ENCODE measurements at places on chromosomes 3 and 15. TPM values are rescaled to one million over a fixed set of nuclear protein-coding genes. Genes with fewer than 3 reads are reported as not detected.
A peak's percentile ranks its signal among the peaks of the same experiment; 100 is the strongest.

GOLGA6L10 gene
- 0.58 TPM for polyA plus RNA-seq

FBXL22 gene
- polyA plus RNA-seq: 2.5 TPM

CDCP1 gene
- polyA plus RNA-seq: 0.37 TPM

C3orf49 gene
- polyA plus RNA-seq: not detected

VEPH1 gene
- polyA plus RNA-seq: 0.13 TPM

DNA sequence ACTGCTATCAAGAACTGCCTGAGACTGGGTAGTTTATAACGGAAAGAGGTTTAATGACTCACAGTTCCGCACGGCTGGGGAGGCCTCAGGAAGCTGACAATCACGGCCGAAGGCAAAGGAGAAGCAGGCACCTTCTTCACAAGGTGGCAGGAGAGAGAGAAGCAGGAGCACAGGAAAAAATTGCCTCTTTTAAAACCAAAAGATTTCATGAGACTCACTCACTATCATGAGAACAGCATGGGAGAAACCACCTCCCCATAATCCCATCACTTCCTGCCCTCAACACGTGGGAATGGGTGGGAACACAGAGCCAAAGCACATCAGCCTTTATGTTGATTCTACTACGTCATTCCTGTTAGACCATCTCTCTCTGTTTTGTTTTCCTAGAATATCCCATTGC is 650.9 kb upstream of the SEMA6D start:
- DNase-seq: no peak
- no peaks in the 10 kb centered on the region for H3K27me3 ChIP-seq
- H3K27ac ChIP-seq: no peak overlapping the region
- no peaks in the 10 kb centered on the region for H3K4me1 ChIP-seq

DNA sequence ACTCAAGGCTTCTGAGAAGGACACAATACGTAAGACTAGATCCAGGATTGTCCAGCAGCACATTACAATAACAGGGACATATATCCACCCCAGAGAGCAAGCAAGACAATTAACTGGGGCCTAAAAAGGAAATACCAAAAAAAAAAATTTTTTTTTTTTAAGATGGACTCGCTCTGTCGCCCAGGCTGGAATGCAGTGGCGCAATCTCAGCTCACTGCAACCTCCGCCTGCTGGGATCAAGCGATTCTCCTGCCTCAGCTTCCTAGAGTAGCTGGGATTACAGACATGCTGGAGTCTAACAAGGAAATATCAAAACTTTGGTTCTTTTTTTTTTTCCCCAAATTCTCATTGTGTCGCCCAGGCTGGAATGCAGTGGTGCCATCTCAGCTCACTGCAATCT is 28.8 kb upstream of the IMPDH2 start:
- H3K4me3 ChIP-seq: no peak overlapping the region
- no peaks in the 10 kb centered on the region for H3K27me3 ChIP-seq
- DNase-seq: no peak
- H3K27ac ChIP-seq: no peak overlapping the region

DNA sequence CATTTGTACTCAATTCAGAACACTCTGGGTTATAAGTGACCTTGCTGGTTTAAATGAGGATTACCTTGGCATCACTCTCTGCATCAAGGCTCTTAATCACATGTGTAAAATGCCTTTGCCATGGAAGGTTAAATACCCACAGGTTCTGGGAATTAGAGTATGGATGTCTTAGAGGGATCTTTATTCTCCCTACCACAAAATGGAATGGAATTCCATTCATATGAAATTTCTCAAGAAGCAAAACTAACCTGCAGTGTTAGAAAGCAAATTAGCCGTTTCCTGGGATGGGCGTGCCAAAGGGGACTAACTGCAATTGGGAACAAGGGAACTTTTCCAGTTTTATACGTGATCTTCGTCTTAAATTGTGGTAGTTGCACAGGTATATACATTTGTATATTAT is 39.8 kb downstream of the TBL1XR1 start:
- peaks cover 4% of the 10 kb centered on the region for H3K4me1 ChIP-seq
- DNase-seq: no peak
- no peak overlapping the region for H3K4me3 ChIP-seq
- H3K36me3 ChIP-seq: peaks cover 3% of the 10 kb centered on the region

DNA sequence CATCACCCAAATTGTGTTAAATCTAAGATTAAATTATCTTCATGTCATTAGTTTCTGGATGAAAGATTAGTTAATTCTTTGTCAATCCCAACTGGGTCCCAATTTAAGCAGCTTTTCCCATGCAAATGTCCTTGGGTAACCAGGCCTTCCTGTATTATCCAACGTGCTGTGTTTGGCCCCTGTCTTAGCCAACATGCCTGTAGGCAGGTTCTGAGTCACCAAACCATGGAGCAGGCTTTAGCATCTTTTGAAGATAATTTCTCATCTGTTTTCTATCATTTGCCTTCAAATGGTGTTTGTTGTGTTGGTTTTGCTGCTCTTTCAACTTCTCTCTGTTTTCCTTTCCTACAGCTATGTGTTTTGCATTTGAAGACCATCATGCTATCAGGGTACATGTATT is 216.2 kb downstream of the ITPR1 start:
- no peak overlapping the region for H3K4me3 ChIP-seq
- H3K4me1 ChIP-seq: no peaks in the 10 kb centered on the region
- no peaks in the 10 kb centered on the region for H3K27me3 ChIP-seq
- DNase-seq: no peak
- peaks cover 92% of the 10 kb centered on the region for H3K36me3 ChIP-seq

- no peaks in the 10 kb centered on the region for H3K27me3 ChIP-seq
- H3K27ac ChIP-seq: peak overlapping the region; percentile 55
- H3K4me3 ChIP-seq: no peak overlapping the region
Measured at GRCh38 chr15:95470529-95470928, 860.0 kb upstream of the NR2F2 start.

DNA sequence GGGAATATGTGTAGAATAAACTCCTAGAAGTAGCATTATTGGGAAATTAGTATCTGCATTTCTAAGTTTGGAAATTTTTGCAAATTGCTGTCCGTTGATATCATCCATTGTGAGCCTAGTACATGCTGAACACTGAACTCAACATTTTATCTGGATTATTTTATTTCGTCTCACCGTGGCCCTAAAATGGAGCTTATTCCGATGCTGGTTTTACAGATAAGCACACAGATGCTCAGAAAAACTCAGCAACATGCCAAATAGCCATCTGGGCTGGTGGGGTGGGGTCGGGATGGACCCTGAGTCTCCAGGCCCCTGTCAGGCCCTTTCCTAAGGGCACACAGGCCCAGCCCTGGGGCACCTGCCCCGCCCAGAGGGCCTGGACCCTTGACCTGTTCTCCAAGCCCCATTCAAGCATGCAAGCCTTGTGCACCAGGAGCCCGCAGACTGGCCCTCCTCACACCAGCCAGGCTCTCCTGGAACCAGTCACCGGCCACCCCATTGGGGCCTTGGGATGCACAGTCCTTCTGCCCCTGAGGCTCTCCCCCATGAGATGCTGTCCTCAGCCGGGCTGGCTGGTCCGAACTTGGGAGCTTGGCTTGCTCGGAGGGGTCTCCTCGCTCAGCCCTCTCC is 20.7 kb upstream of the KLF13 start:
- H3K4me3 ChIP-seq: no peak overlapping the region
- H3K27me3 ChIP-seq: no peaks in the 10 kb centered on the region
- H3K36me3 ChIP-seq: no peaks in the 10 kb centered on the region
- peaks cover 34% of the 10 kb centered on the region for H3K4me1 ChIP-seq
- no peak overlapping the region for H3K27ac ChIP-seq
- peak; percentile 2 for DNase-seq

GRCh38 chr15:65971741-65971995 is 102.4 kb downstream of the RAB11A start:
- no peaks in the 10 kb centered on the region for H3K4me1 ChIP-seq
- no peak overlapping the region for H3K4me3 ChIP-seq
- H3K27ac ChIP-seq: no peak overlapping the region
- no peaks in the 10 kb centered on the region for H3K27me3 ChIP-seq

DNA sequence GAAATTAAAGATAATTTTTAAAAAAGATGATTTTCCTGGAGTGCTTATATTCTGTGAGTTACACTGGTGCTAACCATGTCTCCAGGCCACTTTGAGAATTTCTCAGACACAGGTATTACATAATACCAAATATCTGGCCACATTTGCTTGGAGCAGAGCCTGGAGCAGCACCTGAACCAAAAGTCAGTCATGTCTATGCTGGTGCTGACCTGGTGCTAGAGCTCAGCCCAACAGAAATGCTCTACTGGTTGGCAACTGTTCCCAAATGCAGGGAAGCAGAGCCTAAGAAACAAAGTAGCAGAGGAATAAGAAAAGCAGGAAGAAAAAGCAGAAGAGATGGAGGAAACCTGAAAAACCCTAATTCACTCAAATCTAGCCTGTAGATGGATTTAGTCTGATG is 135.7 kb upstream of the SLC7A14 start:
- no peak for DNase-seq
- H3K4me1 ChIP-seq: no peaks in the 10 kb centered on the region
- no peaks in the 10 kb centered on the region for H3K36me3 ChIP-seq
- H3K27ac ChIP-seq: no peak overlapping the region
- no peak overlapping the region for H3K4me3 ChIP-seq

DNA sequence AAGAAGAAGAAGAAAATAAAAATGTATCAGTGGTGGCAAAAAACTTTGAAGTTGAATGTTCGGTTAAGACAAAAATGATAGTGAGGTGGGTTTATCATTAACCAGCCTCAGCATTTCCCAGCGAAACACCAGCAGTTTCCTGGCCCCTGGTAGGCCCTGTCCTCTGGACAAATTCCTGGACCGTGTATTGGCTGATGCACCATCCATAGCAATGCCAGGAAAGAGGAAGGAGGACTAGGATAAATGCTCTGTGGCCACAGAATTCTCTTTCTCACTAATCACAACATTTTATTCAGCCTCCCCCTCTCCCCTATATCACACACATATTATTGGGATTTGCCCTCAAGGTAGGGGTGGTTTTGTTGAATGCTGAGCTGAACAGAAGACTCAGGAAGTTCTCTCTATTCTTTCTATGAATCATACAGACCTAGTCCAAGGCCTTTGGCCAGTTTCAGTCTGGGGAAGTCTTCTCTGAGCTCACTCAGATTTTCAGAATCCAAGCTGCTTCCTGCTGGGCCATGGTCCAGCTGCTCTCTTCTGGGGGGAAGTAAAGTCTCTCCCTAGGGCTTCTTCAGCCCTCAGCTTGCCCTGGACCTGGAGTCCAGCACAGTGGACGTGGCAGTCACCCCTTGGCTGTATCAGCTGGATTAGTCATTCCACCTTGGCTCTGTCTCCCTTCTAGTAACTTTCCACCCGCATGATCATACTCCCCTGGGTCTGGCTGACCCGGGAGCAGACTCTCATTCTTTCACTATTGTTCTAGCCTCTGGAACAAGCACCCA is 27.6 kb downstream of the SLC28A1 start:
- H3K27ac ChIP-seq: peak overlapping the region; percentile 89
- no peaks in the 10 kb centered on the region for H3K36me3 ChIP-seq
- H3K27me3 ChIP-seq: no peaks in the 10 kb centered on the region
- no peak overlapping the region for H3K4me3 ChIP-seq
- H3K4me1 ChIP-seq: peaks cover 74% of the 10 kb centered on the region

DNA sequence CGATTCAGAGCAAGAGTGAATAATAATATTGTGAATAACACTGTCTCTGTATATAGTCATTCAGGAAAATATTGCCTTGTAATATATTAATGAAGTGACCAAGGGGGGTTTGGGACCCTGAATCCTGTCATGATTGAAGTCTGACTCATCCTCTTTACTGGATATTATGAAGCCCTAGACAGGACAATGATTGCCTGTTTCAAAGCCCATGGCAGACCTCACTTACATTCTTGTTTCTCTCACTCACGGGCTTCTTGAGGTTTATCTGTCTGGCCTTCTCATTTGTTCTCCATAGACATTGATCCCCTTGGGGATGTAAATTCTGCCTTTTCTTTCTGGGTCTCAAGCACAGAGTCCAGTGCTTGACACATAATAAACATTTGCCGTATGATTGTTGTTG is 449.3 kb upstream of the THRB start:
- no peaks in the 10 kb centered on the region for H3K27me3 ChIP-seq
- H3K4me3 ChIP-seq: no peak overlapping the region
- no peaks in the 10 kb centered on the region for H3K36me3 ChIP-seq

GRCh38 chr3:107657971-107658370 is 135.2 kb downstream of the BBX start:
- no peaks in the 10 kb centered on the region for H3K27me3 ChIP-seq
- no peaks in the 10 kb centered on the region for H3K36me3 ChIP-seq
- peaks cover 24% of the 10 kb centered on the region for H3K4me1 ChIP-seq

DNA sequence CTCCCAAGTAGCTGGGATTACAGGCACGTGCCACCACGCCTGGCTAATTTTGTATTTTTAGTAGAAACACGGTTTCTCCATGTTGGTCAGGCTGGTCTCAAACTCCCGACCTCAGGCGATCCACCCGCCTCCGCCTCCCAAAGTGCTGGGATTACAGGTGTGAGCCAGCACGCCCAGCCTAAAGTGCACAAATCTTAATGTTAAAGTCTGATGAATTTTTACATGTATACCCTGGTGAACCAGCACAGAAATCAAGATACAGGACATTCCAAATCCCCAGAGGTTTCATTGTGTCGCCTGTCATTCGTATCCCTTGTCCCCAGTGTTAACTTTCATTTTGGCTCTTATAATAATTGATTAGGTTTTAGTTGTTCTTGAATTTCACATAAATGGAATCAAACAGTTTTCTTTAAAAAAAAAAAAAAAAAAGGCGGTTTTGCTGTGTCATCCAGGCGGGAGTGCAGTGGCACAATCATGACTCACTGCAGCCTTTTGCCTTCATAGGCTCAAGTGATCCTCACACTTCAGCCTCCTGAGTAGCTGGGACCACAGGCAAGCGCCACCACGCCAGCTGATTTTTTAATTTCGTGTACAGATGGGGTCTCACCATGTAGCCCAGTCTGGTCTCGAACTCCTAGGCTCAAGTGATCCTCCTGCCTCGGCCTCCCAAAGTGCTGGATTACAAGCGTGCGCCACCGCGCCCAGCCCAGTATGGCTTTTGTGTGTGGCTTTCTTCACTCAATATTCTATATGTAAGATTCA is 1.5 kb upstream of the TM4SF19 start:
- no peak overlapping the region for H3K27ac ChIP-seq
- H3K4me3 ChIP-seq: no peak overlapping the region
- no peak for DNase-seq
- no peaks in the 10 kb centered on the region for H3K36me3 ChIP-seq

DNA sequence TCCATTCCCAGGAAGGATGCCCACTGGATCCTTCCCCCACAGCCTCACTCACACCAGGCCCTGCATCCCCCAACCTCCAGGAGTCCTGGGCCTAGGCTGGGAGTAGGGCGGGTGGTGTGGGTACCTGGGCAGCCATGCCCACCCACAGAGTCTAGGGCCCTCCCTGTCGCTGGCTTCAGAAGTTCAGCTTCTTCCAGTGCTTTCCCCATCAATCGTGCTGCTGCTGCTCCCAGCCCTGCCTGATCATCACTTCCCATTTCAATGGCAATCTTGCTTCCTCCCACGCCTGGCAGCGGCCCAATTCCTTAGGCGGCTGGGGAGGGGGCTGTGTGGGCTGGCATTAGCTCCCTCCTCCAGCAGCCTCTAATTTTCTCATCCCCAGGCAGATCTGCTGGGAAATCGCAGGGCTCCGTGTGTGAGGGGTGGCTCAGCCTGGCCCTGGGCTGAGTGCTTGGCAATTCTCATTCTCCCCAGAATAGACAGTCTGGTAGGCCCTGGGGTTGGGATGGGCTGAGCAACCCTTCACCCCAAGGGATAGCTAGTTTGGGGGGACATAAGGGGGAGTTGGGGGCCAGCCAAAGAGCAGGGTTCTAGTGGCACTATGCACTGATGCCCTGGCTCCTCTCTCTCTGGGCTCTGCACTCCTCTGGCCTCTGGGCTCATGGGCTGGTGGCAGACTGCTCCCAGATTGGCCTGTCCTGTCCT is 66.4 kb downstream of the SCN5A start:
- no peak overlapping the region for H3K27ac ChIP-seq
- H3K27me3 ChIP-seq: no peaks in the 10 kb centered on the region
- DNase-seq: no peak
- peaks cover 41% of the 10 kb centered on the region for H3K4me1 ChIP-seq
- no peaks in the 10 kb centered on the region for H3K36me3 ChIP-seq
- H3K4me3 ChIP-seq: no peak overlapping the region
